ENCODE measurements at places on chromosomes 3 and 15.

GRCh38 chr3:148654433-148654832, 43.3 kb upstream of the AGTR1 start:
- no peak for DNase-seq

GRCh38 chr15:74426404-74427281, 7.1 kb downstream of the SEMA7A start:
- no peak for DNase-seq

DNA sequence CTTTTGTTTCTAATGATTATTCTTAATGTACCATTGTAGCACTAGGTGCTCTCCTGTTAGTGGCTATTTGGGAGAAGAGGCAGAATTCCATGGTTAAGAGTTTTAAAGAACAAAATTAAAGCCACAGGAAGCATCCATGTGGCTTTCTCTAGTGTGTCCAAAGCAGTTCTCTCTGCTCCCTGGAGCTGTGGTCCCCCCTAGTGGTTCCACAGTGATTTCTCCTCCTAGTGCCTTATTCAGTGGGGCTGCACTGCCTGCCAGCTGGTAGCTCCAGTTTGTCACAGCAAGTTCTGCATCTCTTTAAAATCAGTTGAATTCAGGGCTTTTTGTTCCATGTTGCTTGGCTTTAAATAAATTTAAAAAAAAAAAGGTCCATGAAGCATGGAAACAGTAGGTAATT, 39.6 kb upstream of the FAM98B start:
- DNase-seq, result no peak

DNA sequence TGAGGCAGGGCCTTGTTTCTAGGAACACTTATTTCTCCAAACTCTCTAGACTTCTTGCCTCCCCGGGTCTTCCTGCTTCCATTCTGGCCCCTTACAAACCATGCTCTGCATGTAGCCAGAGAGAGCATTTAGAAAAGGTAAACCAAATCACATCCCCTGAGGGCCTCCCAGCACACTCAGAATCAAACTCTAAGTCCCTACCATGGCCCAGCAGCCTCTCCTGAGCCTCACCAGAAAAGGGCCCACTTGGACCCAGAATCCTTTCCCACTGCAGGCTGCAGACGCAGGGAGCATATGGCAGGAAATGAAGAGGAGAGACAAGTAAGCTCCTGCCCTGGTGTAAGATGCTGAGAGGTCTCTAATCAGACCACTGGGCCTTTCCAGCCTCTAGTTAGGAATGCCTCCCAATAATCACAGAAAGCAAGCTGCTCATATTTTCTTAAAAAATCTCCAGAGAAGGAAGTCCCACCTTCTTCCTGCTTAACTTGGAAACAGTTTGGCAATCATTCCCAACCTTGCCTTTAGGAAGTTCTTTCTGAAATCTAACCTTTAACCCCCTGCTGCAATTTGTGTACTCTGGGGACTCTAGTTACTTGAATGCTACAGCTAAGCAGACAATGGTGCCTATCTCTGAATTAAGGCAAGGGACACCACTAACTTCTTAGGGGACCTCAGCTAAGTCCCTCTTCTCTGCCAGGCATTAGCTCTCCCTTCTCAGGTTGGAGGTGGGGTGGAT, 4.2 kb downstream of the AMOTL2 start:
- no peak for DNase-seq

DNA sequence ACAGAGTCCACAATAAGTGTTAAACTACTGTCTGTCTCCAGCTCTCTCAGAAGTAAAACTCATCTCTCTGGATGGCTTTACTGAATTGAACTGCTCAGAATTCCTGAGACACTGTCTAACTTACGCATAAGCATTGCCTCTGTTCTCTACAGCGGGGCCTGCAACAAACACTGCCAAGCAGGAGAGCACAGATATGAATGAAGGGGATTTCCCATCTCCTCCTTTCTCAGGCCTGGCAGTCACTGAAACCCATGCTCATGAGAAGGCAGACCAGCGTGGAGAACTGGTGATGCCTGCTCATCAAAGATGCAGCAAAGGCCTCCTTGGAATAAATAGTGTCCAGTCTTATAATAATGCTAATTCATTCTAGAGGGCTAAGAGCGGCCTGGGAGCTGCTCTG, 10.3 kb downstream of the RASGRP1 start:
- DNase-seq, result peak; percentile 63

Data from CD4-positive, alpha-beta T cell treated with Interleukin-4 for 4 hours (primary cell).